ENCODE measurements at places on chromosomes 1 and 21. TPM values are rescaled to one million over a fixed set of nuclear protein-coding genes. Genes with fewer than 3 reads are reported as not detected.
A peak's percentile ranks its signal among the peaks of the same experiment; 100 is the strongest.

APOBEC4 gene
- polyA plus RNA-seq: 2.1 TPM

CGN gene
- 42.0 TPM for polyA plus RNA-seq

RNU1-2 gene
- polyA plus RNA-seq: not detected

FLVCR1 gene
- polyA plus RNA-seq: 21.9 TPM

DIPK1A gene
- 8.3 TPM for polyA plus RNA-seq

SELL gene
- 3.7 TPM for polyA plus RNA-seq

S100B gene
- polyA plus RNA-seq: 1.5 TPM

DMRTA2 gene
- polyA plus RNA-seq: not detected

- DNase-seq: no peak
Measured at GRCh38 chr1:88801575-88802208, 89.7 kb downstream of the GTF2B start.

GRCh38 chr21:45259206-45259840 is 28.4 kb downstream of the POFUT2 start:
- DNase-seq: no peak

DNA sequence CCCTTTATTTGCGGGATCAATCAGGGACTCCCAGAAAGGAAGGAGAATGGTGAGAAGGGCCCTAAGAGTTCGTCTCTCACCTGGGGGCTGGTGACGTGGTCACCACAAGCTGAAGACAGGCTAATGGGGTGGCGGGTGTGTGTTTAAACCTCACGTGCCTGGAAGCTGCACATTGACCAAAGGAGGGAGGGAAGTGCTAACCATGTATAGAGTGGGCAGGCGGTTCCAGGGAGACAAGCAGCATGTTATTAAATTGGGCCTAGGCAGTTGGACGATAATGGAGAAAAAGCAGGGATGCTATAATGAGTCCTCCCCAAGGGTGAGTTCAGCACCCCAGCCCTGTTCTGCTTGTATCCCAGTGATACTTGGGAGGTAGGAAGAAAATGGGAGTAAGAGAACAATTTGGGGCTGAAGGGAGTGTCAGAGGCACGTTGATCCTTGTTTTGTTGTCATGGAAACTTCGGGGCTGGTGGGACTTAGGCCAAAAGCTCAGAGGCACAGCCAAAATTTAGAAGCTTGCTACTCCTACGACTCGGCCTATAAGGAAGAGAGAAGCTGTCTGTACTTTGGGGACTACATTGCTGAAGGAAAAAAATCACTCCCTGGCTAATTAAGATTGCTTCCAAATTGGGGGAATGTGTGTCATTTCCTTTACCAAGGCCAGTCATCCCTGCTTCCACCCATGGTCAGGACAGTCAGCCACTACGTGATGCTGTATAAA is 33.2 kb upstream of the EPHA8 start:
- DNase-seq: peak; percentile 90

- DNase-seq: no peak
Measured at GRCh38 chr1:98316286-98316905, 345.1 kb upstream of the SNX7 start.

- no peak for DNase-seq
Measured at GRCh38 chr21:46149205-46149901, 6.0 kb downstream of the FTCD start.

GRCh38 chr1:192866241-192866868 is 57.5 kb downstream of the RGS2 start:
- DNase-seq: no peak

- DNase-seq: no peak
Measured at GRCh38 chr1:206555473-206555935, 48.2 kb downstream of the RASSF5 start.

GRCh38 chr1:70092526-70092925 is 112.9 kb downstream of the LRRC40 start:
- no peak for DNase-seq

- DNase-seq: no peak
Measured at GRCh38 chr1:207847116-207847515, 63.8 kb downstream of the CD34 start.

DNA sequence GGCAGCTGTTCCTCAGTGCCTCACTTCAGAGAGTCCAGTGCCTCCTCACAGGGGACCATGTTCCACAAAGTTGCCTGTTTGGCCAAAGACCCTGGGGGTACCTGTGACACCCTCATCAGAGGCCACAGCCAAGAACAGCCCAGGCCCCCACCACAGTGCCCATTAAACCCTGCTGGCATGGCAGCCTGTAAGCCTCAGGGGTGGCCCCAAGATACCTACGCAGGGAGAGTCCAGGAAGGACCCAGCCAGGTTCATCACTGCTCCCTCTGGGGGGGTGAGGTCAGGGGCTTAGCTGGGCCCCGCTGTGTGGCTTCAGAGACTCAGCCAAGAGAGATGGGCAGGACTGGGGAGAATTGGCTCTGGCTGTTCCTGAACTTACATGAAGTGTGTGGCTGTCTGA is 19.1 kb upstream of the PRDM16 start:
- no peak for DNase-seq

DNA sequence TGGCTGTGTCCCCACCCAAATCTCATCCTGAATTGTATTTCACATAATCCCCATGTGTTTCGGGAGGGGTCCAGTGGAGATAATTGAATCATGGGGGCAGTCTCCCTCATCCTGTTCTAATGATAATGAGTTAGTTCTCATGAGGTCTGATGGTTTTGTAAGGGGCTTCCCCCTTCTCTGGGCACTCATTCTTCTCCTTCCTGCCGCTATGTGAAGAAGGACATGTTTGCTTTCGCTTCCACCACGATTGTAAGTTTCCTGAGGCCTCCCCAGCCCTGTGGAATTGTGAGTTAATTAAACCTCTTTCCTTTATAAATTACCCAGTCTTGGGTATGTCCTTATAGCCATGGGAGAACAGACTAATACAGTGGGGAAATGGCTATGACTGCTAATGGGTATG is 72.7 kb upstream of the ZNF648 start:
- no peak for DNase-seq

GRCh38 chr1:16719571-16720350 is 20.6 kb upstream of the RNU1-4 start:
- DNase-seq: no peak

- no peak for DNase-seq
Measured at GRCh38 chr1:228198977-228199590, 8.8 kb upstream of the OBSCN start.

DNA sequence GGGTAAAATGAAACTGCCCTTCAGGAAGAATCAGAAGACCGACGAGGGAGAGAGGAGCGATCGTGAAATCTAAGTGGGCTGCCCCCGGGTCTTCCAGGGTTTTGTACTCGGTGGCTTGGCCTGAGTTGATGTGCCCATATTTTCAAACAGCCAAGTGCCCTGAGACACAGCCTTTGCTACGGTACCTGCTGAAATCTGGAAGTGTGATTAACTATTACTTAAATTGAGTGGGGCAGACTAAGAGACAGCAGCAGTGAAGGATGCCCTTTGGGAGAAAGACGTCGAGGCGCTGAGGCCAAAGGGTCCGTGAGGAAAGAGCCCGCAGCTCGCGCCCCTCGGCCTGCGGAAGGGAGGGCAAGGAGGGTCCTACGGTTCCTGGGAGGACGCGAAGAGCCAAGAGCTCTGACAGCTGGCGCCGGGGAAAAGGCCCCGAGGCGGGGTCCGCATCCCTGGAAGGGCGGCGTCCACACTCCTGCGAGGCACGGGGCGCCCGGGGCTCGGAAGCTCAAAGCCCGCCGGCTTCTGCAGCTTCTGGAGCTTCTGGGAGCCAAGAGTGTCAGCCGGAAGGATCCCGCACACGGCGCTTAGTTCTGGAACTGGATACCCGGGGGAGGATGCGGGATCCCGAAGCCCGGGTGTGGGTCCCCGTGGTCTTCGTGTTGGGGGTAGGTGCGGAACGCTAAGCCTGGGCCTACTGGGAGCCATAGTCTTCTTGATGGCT is 15.4 kb upstream of the RNU1-4 start:
- DNase-seq: no peak

GRCh38 chr1:58399176-58399575 is 147.3 kb downstream of the OMA1 start:
- DNase-seq: no peak

DNA sequence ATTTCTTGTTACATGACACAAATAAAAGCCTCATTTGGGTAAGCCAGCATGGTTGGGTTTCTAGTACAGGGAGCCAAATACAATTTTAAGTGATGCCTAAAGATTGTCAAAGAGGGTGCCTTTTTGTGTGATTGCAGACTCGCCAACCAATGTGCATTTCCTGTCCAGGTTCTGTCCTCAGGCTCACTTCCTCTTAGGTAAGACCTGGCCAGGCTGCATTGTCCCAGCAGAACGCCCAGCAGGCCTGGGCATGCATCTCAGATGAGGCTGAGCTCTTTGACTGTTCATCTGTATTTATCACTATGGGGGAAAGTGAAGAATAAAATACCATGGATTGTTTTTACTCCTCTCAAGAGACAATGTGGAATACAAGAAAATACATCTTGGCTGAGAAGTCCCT is 49.7 kb downstream of the KCNC4 start:
- no peak for DNase-seq

GRCh38 chr1:205667909-205668643 is 12.2 kb downstream of the SLC45A3 start:
- DNase-seq: no peak

DNA sequence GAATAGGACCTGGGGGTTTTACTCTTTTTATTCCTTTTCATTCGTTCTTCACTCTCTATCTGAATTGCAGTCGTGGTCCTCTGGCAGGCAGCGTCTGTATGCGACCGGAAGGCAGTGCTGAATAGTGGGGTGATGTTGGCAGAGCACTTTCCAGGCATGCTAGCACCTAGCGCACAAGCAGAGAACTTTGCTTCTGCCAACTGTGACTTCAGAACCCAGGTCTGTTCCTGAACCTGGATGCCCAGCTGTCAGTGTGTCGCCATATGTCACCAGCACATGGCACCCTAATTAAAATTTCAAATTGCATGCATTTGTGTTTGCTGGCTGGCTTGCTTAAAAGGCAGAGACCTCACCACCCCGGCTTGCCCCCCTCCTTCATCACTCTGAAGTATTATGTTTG is 116.2 kb downstream of the NFIA start:
- no peak for DNase-seq
